ENCODE measurements at places on chromosomes 12 and 14.

DNA sequence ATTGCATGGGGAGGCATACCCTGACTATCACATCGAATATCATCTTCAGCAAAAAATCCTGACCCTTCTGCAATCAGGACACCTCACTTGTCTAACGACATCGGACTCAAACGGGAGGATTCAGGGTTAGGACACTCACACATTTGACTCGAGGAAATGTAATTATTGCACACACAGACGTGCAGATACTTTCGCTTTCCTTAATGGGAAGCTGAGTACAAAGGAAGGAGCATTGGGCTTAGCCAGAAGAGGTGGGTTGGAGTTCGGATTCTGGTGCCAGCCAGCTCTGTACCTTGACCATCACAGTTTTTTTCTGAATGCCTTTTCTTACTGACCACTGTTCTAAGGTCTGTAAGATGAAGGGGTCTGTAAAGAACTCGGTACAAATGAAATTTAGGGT lies 260.4 kb downstream of the GALC start:
- DNase-seq = no peak

- no peak for DNase-seq
Observed at GRCh38 chr14:103286460-103286859, 47.6 kb upstream of the EIF5 start.

DNA sequence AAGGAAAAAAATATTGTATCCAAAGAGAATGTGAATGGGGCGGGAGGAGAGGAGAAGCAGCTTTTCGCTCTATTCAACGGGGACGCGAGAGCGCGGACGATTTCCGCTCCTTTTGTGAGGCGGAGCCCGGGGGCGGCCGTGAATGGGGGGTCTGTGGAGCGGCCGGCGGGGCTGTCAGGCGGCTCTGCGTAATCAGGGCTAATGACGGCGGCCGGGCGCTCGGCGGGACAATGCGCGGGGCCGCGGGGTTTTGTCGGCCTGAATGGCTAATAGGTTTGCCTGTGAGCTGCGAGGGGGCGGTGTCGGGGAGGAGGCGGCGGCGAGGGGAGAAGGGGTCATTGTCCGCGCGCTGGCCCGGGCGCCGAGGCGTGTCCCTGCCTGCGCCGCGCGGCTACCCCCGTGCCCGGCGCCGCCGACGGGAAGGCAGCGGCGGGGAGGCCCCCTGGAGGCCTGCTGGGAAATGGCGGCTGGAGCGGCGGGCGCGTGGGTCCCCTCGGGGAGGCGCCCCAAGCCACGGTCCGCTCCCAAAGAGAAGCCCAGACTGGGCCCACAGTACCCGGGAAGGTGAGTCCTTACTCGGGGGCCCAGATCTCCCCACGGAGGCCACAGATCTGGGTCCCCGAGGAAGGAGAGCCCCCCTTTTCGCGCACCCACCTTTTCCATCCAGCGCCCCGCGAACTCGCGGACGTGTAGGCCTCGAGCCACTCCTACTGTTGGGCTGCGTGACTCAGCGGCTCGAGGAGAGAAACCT lies 6.0 kb downstream of the SIX6 start:
- DNase-seq = peak; percentile 26

- DNase-seq = no peak
Observed at GRCh38 chr14:47220096-47220495, 455.3 kb downstream of the MDGA2 start.

GRCh38 chr12:12898911-12899511 lies 7.6 kb downstream of the GPRC5A start:
- DNase-seq = no peak
